ENCODE measurements at places on chromosomes 1 and 21. TPM values are rescaled to one million over a fixed set of nuclear protein-coding genes. Genes with fewer than 3 reads are reported as not detected.

GRCh38 chr1:23083714-23084480 lies 64.6 kb downstream of the KDM1A start:
- DNase-seq = no peak

DNA sequence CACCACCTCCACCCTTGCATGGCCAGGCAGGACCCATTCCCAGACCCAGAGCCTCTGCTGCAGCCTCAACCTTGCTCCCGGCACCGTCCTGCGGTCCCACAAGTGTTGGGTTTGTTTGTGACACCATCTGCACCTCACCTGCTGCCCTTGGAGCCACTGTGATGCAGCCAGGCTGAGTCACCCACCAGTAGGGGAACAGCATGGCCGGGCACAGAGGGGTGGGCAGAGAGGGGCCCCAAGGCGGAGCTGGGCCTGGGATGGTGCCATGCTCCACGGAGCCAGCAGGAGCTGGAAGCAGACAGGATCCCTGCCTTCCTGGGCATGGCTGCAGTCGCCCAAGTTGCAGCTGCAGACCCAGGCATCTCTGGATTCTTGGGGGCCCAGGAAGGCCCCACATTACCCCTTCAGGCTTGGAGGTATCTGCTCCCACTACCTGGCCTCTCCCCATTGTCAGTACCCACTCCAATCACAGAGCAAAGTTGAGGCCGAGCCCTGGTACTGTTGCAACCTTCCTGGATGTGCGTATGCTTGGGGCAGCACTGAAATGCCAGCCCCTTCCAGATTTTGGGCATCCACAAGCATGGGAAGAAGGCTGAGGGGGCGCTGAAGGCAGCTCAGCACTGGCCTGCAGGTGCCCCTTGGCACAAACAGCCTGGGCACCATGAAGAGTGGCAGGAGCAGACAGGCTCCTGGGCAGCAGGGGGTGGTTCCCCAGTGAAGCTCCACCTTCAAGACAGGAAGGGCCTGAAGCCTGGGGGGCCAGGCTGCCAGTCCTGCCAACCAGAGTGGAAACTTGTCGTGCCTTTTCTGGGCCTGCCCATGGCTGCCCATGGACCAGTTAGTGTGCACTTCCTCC lies 172.8 kb downstream of the MATN1 start:
- no peak for DNase-seq

- DNase-seq = no peak
These were observed 59.9 kb downstream of the WARS2 start for GRCh38 chr1:119080586-119080985.

DNA sequence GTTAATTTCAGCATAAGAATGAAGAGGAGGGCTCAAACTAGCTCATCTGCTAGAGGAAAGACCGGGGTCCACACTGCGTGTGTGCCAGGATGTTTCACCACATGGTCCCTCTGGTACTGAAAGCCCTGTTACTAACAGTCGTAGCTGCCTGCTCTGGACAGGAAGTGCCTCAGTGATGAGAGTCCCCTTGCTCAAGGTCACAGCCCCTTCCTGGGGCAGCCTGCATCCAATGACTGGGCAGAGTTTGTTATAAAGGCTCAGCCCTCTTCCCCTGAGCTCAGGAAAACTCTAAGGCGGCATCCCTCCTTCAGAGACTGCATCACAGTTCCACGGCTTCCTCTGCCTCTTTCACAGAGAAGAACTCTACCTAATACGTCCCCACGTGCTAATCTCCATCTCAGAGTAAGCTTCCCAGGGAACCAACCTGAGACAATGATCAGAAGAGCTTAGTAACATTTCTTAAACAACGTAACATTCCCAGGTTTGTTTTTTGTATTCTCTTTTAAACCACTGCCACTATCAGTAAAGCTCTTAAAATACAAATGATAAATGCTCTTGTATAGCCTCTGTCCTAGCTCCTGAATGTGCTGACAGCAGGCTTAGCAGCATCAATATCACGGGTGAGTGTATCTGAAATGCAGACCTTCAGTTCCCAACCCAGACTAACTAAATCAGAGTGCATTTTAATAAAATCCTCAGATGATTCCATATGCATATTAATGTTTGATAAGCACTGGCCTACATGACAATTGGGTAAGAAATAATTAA lies 38.0 kb upstream of the ATP1A1 start:
- DNase-seq = no peak

- no peak for DNase-seq
These were observed 129.1 kb upstream of the RAB4A start for GRCh38 chr1:229141689-229142377.

DNA sequence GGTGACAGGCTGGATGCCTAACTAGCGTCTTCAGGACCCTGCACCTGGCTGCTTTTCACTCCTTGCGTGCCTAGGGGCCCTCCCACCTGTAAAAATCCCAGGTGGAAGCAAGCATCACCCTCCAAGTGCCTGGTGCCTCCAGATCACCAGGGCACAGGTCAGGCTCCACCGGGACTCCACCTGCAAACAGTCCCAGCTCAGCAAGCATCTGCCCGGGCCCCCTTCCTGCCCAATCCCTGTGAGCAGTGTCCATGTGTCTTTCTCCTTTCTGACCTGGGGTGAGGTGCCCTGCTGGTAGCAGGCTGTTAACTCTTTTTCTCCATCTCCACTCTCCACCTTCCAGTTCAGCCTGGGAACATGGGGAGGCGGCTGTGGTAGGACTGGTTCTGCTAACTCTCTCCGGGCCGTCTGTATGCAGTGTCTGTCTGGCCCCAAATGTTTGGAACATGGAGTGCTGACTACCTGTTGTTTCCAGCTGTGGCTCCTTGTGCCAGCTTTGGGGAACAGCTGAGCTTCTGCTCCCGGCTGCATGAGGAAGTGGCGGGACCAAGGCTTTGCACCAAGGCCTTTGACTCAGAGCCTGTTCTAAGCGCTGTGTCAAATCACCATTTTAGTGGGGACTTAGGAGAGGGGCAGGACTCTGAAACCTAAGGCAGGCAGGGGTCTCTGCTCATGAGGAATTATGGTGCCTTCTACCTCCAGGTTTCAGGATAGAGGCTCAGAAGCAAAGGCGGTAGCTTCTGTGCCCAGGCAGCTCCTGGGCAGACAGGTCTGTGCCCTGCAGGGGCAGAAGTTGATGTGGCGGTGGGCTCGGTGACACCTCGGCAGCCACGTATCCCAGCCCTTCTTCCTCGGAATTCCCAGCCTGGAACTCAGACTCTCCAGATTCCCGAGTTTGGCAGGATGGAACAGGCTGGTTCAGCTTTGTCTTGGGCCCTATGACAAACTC lies 5.5 kb downstream of the GPR137B start:
- DNase-seq = no peak

- DNase-seq = no peak
These were observed 191.0 kb downstream of the TPR start for GRCh38 chr1:186183970-186184628.

GRCh38 chr1:67463298-67463955 lies 33.2 kb upstream of the SERBP1 start:
- DNase-seq = no peak

- DNase-seq = no peak
These were observed 308.8 kb downstream of the AJAP1 start for GRCh38 chr1:4963251-4963650.

Gene GSTM1
- polyA plus RNA-seq = 13.5 TPM

DNA sequence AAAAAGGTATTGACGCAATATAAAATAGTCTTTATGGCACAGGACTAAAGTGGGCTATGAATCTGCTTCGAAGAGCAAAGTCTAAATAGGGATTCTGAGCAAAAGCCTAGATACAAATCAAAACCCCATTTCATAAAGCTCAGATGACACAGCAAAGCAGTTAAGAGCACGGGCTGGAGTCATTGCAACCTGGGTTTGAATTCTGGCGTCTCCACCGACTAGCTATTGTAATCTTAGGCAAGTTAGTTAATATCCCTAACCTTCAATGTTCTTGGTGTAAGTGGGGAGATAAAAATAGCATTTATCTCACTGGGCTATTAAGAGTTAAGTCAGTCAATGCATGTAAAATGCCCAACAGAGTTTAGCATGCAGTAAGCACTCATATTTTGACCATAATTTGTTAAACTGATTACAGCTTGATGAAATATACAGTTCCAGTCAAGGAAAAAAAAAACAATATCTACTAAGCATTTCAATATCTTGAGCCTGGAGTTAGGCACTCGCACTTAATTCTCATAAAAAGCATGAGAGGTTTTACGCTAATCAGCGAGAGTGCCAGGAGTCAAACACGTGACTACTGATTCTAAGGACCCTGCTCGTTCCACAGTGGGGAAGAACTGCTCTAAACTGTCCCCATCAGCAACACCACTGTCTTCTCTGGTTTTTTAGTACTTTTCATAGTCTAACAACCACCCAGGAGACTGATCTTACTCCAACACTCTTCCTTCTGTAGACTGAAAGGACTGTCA lies 75.5 kb downstream of the JAK1 start:
- no peak for DNase-seq

DNA sequence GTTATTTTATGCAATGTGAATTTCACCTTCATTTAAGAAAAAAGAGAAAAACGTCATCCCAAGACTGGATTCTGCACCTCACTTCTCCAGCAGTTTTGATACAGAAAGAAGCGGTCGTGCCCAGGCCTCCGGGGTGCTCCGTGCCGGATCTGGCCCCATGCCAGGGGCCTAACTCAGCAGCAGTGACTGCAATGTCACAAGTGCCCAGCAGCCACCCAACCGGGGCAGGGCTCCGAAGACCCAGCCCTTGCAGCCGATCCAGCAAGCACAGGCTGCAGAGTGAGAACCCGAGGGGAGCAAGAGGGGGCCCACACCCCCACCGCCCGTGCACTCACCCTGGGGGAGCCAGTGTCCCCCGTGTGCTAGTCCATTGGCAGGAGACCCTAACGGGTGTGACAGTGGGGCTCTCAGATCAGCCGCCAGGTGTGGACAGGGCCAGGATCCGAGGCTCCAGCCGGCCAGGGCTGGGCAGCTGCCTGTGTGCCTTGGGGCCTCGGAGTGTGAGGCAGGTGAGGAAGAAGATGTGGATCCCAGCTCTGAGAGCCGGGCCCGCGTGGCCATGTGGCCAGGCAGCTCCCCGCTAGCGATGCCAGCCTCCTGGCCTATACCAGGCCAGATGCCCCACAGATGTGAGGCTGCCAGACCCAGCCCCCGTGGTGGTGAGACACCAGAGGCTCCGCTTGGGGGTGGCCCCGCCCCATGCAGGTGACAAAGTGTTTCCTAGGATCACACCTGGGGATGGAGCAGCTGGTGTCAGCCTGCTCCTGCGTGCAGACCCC lies 60.6 kb downstream of the MEGF6 start:
- DNase-seq = no peak

DNA sequence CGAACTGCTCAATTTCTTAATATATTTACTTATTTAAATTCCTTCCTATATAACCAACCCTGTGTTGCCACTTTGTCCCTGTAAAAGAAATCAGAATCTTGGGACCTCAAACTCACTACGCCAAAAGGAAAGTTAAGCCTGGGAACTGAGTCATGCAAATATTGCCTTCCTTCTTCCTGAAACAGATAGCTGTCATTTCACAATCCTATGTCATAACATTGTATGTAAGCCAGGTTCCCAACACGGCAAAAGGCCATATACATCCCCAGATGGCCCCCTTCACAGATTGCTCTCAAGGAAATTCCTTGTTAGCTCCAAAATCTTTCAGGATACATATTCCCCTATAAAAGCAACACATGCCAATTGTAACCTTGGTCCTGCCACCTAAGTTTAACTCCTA lies 39.7 kb downstream of the C21orf91 start:
- DNase-seq = no peak

DNA sequence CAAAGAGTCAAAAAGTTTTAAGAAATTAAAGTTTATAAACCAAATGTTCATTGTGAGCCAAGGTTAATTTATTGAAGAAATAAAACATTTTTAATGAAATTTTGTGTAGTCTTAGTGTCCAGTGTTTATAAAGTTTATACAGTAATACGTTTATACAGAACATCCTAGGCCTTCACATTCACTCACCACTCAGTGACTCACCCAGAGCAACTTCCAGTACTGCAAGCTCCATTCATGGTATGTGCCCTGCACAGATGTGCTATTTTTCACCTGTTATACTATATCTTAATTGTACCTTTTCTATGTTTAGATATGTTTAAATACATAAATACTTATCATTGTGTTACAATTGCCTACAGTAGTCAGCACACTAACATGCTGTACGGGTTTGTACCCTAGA lies 33.6 kb downstream of the TYW3 start:
- DNase-seq = no peak

Gene SYTL1
- 34.0 TPM for polyA plus RNA-seq

Gene OR2L3
- polyA plus RNA-seq = not detected

DNA sequence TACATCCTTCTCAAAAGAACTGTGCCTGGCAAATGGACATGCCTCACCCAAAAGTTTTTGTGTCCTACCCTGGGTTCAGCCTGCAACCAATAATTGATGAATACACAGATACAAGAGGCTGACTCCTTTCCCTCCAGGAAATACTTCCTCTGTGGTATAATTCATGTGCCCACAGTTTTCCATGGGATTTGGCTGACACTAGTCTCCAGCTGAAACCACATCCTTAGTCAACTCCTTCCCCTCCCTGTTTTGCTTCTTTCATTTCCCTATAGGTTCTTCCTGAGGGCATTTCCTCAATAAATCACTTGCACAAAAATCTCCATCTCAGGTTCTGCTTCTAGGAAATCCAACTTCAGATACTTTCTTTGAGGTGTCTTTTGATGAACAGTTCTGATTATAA lies 436.6 kb upstream of the C1orf87 start:
- DNase-seq = no peak

GRCh38 chr1:187051618-187052232 lies 223.0 kb downstream of the PLA2G4A start:
- peak; percentile 11 for DNase-seq

- DNase-seq = no peak
These were observed 13.9 kb upstream of the SCMH1 start for GRCh38 chr1:41255978-41256377.

DNA sequence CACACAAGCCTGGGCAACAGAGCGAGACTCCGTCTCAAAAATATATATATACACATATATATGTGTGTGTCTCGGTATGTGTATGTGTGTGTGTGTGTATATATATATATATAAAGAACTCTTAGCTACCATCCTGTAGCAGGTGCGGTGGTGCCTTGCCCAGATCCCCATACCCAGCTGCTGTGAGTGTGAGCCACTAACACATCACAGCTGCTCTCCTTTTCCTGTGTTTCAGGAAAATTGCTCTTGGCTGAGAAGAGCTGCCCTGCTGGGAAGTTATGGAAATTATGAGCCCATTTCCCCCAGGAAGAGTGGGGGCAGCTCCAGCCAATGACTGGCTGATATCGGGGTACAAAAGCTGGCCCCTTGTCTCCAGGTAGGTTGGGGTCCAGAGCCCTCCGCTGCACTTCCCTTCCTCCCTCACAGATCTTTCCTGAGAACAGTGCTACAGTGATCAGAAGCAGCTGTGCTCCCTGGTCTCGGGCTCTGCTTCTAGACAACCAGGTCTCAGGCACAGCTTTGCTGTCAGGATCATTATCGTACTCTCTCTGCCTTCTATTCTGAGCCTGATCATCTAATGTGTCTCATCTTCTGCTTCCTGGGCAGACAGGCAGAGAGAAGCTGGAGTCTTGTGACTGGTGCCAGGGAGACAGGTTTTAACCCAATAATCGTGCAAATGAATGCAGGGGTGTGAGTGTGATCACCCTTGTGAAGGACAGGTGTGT lies 109.6 kb upstream of the ZNF678 start:
- DNase-seq = no peak

Gene FGR
- 0.17 TPM for polyA plus RNA-seq

Gene KRTAP12-4
- not detected for polyA plus RNA-seq

Gene PLA2G4A
- 11.9 TPM for polyA plus RNA-seq
